ENCODE measurements at places on chromosomes 16 and 17. TPM values are rescaled to one million over a fixed set of nuclear protein-coding genes. Genes with fewer than 3 reads are reported as not detected.

Gene ITFG1
- total RNA-seq, result 97.5 TPM

Gene SCNN1B
- 9.6 TPM for total RNA-seq

Gene INCA1
- not detected for total RNA-seq

Gene SMIM36
- not detected for total RNA-seq

Gene CACNA1G
- total RNA-seq, result 11.6 TPM

Gene GLIS2
- 3.8 TPM for total RNA-seq

Gene CSH2
- total RNA-seq, result not detected

Gene ZG16B
- not detected for total RNA-seq

Gene C16orf86
- total RNA-seq, result 5.3 TPM

Gene AOC3
- total RNA-seq, result 11.8 TPM

Gene CDK5R1
- 0.77 TPM for total RNA-seq

Gene KRT25
- not detected for total RNA-seq

Gene VMO1
- total RNA-seq, result not detected

Gene NAA38
- 94.7 TPM for total RNA-seq

Gene CHST5
- not detected for total RNA-seq

Gene PIRT
- total RNA-seq, result not detected

Gene HS3ST4
- not detected for total RNA-seq

Gene PRSS33
- not detected for total RNA-seq

Gene OR2C1
- total RNA-seq, result not detected

Gene MEAK7
- total RNA-seq, result 26.1 TPM

Gene MYOCD
- 9.1 TPM for total RNA-seq

Gene SSH2
- 36.9 TPM for total RNA-seq

Gene AATF
- total RNA-seq, result 40.1 TPM

Gene VASN
- total RNA-seq, result 26.5 TPM

Gene NETO2
- 4.1 TPM for total RNA-seq

Measured in uterus (tissue), 4 donors.